ENCODE measurements at places on chromosomes 4 and X.

GRCh38 chr4:26081795-26082498, 167.9 kb downstream of the SMIM20 start:
- DNase-seq = no peak

DNA sequence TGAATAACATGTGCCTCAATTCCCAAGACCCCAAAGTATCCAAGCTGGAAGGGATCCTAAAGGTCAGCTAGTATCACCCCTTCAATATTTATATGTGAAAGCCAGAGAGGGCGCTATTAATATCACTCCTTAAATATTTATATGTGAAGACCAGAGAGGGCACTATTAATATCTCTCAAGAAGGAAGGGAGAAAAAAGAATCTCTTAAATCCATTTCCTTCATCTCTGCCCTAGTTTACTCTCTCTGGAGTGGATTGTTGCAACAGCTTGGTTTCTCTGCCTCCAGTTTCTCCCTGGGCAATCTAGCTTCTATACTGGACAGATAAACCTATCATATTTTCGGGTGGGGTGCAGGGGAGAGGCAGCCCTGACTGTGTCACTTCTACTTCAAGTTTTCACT, 31.6 kb upstream of the MSN start:
- no peak for DNase-seq

- DNase-seq = no peak
Observed at GRCh38 chr4:27145597-27145996, 285.0 kb downstream of the STIM2 start.

- no peak for DNase-seq
Observed at GRCh38 chr4:81492606-81493230, 21.0 kb upstream of the RASGEF1B start.

DNA sequence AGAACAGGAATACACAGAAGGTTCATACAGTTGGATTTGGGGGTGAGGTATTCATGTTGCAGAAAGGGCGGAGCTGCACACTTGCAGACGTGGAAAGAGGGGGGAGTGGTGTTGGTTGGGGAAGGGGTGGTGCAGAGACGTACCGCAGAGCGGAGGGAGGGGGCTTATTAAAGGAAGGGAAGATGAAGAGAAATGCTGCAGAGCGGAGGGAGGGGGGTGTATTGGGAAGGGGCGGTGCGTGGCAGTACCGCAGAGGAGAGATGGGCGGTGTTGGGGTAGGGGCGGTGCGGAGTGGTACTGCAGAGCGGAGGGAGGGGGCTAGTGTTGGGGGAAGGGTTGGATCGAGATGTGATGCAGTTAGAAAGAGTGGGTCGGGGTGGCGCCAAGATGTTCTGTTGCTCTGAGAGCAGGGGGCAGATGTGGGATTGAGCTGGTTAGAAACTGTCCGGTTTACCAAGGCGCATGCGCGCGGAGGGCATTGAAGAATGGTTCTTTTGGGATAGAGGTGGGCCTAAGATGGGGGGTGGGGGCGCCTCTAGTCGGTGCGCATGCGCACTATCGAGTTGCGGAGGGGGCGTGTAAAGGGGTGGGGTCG, 900 bp downstream of the TRO start:
- peak; percentile 85 for DNase-seq

DNA sequence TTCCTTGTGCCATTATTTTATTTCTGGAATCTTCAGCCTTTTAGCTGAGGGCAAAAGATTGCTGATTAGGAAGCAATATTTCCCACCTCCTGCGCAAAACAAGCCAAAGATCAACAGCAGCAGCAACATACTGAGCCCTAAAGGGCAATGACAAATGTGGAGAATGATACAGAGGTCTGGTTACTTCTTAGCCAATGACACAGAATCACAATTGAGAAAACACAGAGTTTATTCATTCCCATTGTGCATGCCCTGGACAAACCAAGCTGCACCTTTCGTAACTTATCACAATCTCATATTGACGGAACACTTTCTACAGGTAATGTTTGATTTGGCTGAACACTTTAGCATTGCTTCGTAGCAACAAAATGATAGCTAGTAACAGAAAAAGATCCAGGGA, 13.4 kb downstream of the F9 start:
- no peak for DNase-seq

- no peak for DNase-seq
Observed at GRCh38 chr4:118801895-118802575, 33.9 kb downstream of the SEC24D start.

DNA sequence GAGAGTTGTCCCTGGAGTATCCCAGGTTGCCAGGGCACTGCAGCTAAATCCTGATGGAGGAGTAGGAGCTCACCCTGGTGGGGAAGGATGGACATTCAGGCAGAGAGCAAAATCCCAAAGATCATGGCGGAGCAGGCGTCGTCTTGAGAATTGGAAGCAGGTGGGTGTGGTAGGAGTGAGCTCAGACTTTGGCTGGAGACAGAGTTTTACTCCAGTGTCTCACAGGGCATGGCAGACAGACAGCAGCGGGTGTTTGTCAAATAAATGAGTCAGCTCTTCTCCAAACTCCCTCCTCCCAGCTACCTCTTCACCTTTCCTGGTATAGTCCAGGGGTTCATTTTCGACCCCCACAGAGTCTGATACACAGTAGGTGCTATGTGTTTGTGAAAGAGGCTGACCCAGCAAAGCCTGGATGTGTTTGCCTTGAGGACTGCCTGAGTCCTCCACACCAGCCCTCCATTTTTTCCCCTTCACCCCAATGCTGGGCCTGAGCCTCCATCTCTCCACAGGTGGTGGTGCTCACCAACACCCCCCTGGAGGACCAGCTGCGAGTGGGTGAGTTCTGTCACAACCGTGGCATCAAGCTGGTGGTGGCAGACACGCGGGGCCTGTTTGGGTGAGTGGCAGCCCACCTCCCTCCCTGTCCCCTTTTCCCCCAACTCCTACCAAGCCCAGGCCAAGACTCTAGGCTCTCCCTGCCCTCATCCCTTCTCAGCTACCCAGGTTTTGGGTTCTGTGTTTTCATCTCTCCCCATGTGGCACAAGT, 6.9 kb downstream of the UBA1 start:
- no peak for DNase-seq

DNA sequence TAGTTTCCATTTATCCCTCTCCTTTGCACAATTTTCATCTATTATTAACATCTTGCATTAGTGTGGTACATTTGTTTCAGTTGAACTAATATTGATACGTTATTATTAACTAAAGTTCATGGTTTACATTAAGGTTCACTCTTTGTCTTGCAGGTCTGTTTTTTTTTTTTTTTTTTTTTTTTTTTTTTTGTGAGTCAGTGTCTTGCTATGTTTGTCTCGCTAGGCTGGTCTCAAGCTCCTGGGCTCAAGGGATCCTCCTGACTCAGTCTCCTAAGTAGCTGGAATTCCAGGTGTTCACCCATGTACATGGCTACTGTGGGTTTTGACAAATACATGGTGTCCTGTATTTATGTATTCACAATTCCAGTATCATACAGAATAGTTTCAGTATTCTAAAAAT, 6.8 kb downstream of the TBC1D19 start:
- no peak for DNase-seq

GRCh38 chr4:40874331-40874730, 124.6 kb downstream of the NSUN7 start:
- no peak for DNase-seq

DNA sequence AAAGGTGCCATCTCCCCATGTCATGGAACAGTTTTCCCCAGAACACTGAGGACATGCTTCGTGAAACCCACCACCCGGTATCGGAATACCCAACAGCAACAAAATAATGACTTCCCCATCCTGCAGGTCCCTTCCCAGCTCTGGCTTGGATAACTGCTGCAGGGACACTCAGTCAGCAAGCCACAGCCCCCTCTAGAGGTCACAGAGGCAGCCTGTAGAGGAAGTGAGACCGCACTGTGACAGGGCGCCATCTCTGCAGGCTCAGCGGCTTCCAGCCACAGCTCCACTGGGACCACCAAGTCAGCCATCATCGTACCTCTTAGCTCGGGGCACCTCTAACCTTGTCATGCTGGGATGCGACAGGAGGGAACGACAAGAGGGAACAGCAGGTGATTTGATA, 315.9 kb downstream of the LDB2 start:
- DNase-seq = no peak

DNA sequence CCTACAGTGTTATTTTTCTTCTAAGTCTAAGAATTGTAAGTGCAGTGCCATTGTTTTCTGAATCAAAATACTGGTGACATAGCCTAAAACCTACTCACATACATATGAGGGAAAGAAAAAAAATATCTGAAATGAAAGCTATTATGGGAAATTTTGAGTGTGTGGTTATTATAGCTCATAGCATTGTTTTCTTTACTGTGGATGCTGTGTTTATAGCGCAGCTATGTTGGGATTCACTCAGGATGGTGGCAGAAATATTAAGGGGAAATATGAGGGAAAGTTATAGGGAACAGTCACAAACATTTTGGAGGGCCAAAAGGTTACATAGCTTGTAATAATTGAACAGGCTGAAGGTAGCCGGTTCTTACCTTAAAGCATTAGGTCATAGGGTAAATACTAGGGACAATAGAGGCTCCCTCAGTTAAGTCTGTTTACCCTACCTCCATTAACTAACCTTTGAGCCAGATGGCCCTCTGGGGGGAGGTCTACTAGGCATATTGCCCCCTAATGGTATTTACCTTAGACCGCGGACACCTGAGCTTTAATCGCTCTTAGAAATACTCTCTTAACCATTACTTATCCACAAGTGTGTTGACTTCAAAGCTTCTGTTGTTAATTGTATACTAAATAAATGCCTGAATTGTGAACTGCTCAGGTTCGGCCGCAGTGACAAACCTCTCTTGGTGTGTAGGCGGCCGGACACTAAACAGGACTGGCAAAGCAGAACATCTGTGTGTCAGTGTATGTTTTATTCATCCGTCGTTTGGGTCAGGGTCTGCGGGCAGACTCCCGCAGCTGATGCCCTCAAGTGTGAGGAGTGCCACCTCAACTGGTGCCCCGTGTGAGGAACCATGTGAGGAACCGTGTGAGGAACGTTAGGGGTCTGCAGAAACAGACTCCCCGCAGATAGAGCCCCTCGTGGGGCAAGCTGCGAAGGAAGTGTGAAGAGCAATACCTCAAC, 21.3 kb upstream of the SULT1B1 start:
- no peak for DNase-seq

DNA sequence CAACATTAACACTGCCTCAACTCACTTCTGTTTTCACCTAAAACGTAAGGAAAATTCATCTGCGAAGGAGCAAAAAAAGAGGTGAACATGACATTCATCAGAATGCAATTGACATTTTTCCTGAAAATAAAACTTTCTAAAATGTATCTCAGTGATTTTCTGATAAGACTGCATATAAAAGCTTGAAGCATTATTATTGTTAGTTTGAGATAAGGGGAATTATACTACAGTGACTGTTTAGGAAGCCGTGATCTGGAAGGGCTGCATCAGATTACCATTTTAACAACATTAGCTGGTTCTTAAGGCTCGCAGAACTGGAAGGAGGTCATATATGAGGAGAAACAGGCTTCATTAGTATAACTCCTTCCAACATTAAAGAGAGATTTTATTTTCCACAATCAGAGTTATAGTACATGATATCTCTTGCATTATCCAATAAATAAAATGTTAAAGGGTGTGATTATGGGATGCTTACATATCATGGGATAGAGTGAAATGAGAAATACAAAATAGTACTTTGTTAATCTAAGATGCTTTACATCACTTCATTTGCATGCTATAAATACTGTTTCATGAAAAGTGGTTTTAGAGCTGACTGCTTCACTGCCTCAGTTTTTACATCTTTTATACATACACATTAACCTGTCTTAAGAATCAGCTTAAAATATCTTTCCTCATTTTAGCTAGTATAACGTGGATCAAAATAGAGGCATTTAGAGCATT, 1820.1 kb upstream of the TENM3 start:
- no peak for DNase-seq

- no peak for DNase-seq
Observed at GRCh38 chr4:124970011-124970410, 257.5 kb upstream of the ANKRD50 start.

- DNase-seq = no peak
Observed at GRCh38 chr4:184151988-184152485, 65.6 kb downstream of the ENPP6 start.

- DNase-seq = no peak
Observed at GRCh38 chr4:133929531-133930239, 271.9 kb downstream of the PABPC4L start.

GRCh38 chr4:6033381-6033780, 15.2 kb upstream of the C4orf50 start:
- no peak for DNase-seq

DNA sequence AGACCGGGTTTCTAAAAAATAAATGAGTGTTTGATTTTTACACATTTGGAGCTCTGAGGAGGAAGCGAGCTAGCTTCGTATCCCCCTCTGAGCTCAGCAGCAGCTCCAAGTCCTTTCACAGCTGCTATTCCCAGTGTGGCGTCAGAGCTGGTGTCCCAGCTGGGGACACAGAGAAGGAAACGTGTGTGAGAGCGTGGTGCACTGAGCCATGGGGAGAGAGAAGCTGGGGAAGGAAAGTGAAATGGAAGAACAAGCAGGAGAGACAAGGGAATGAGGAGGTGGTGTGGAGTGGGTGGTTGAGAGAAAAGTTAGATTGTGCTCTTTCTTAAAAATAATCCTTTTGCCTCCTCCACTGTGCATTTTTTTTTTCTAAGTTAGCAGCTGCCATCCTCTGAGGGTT, 79.5 kb upstream of the SLC4A4 start:
- DNase-seq = no peak

GRCh38 chrX:115591856-115592842, 31.2 kb downstream of the PLS3 start:
- DNase-seq = no peak

GRCh38 chr4:128388352-128388630, 100.7 kb upstream of the PGRMC2 start:
- DNase-seq = no peak

DNA sequence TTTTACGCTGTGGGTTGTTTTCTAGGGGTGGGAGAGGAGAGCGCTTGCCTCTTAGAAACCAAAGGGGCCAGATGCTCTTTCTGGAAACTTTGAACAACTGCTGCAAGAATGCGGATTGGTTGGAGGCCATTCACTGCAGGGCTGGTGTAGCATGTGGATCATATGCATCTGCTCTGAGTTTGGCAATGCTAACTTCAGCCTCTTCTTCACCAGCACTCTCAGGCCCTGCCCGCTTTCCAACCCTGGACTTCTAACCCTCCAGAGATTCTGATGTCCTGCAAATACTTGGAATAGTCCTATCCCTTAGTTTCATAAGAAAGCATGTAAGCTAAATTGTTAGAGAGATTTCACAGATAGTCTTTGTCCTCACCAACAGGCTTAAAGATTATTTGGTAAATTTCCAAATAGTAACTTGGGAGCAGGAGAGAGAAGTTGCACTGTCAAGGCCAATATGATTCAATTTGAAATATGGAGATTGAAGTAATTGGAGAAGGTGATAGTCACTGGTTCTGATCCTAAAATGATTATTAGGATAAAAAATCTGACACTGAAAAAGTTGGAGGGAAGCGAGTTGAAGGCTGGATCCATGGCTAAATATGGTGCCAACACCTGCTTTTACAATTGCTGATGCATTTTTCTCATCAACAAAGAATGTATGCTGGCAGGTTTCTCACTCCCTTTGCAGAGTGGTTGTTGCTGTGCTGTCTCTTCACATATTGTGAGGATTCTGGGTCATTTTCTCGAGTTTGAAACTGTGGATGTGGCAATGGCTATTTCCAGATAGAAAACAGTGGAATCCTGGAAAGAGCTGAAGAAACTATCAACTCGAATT, 210.4 kb downstream of the PTTG2 start:
- peak; percentile 75 for DNase-seq

Data from left forelimb (tissue), 1 donor.